Hair follicle dermal papilla cell (primary cell): ENCODE measurements at places on chromosomes 3 and 15. TPM values are rescaled to one million over a fixed set of nuclear protein-coding genes. Genes with fewer than 3 reads are reported as not detected.

Gene ELL3
- total RNA-seq: 2.4 and 3.6 TPM in 2 replicates

Gene PLEKHO2
- total RNA-seq: 72.4 and 108 TPM in 2 replicates

Gene PLA2G4B
- total RNA-seq: 0.36 and 0.81 TPM in 2 replicates

Gene KY
- 0.49 and 0.73 TPM in 2 replicates for total RNA-seq

Gene ROPN1
- not detected in 2 replicates for total RNA-seq
